ENCODE measurements at places on chromosomes 11 and 22.

GRCh38 chr11:93547773-93548172, 4.6 kb upstream of the SMCO4 start:
- no peak for DNase-seq

DNA sequence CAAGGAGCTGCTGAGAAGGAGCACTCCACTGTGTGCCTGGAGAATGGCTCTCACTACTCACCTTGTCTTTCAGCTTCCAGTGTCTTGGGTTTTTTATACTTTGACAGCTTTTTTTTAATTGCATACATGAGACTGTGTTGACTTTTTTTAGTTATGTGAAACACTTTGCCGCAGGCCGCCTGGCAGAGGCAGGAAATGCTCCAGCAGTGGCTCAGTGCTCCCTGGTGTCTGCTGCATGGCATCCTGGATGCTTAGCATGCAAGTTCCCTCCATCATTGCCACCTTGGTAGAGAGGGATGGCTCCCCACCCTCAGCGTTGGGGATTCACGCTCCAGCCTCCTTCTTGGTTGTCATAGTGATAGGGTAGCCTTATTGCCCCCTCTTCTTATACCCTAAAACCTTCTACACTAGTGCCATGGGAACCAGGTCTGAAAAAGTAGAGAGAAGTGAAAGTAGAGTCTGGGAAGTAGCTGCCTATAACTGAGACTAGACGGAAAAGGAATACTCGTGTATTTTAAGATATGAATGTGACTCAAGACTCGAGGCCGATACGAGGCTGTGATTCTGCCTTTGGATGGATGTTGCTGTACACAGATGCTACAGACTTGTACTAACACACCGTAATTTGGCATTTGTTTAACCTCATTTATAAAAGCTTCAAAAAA, 72.6 kb downstream of the NCAPD3 start:
- no peak for DNase-seq

GRCh38 chr11:41307296-41308080, 152.0 kb downstream of the LRRC4C start:
- no peak for DNase-seq

DNA sequence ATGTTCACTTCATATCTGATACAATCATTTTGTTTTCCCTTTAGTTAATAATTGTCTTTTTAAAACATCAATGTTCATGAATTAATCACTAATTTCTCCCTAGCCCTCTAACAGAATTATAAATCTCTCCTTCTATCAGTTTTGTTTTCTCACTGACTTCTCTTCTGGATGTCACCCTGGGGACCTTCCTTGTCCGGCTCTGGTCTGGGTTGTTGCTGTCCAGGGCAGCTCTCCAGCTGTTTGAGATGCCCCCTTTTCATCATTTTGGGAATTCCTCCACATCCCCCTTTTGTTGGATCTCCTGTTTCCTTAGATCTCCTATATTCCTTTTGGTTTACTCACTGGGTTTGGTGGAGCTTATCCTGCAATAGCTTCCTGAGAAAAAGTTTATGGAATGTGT, 35.6 kb upstream of the PSMA1 start:
- no peak for DNase-seq

DNA sequence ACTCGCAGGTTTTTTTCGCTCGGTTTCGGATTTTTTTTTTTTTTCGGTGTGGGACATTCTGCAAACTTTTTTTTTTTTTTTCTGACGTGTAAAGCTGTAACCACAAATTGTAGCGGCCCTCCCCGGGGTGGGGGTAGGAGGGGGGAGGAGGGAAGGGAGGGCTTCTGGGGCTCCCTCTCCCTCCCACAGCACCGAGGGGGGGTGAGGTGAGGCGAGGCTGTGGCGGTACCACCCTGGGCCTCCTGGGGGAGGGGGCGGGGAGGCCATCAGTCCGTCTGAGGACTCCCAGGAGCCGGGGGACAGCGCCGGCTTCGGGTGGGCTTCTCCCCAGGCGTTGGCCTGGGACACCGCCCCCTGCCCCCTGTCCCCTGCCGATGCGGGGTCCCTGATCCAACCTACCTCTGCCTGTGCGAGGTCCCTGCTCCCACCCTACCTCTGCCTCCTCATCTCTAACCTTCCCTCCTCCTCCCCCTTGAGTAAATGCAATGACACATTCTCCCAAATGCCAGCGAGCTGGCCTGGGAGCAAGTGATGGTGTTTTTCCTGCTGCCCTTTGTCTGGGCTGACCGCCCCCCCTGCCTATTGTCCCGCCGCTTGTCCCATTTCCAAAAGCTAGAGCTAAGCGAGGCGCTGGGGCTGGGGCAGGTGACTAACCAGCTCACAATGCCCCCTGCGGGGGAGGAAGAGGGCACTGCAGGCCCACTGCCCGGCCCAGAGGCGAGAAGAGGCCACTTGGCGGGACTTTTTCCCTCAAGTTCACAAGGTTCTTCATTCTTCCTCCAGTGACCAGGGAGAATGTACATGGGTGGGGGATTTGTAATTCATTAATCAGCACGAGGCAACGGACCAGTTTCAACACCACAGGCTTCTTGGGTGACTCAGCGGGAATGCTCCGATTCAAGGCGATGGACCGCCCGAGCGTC, 511 bp upstream of the CLCF1 start:
- peak; percentile 98 for DNase-seq

GRCh38 chr22:29269230-29269604, 1.1 kb downstream of the EWSR1 start:
- DNase-seq, result no peak

DNA sequence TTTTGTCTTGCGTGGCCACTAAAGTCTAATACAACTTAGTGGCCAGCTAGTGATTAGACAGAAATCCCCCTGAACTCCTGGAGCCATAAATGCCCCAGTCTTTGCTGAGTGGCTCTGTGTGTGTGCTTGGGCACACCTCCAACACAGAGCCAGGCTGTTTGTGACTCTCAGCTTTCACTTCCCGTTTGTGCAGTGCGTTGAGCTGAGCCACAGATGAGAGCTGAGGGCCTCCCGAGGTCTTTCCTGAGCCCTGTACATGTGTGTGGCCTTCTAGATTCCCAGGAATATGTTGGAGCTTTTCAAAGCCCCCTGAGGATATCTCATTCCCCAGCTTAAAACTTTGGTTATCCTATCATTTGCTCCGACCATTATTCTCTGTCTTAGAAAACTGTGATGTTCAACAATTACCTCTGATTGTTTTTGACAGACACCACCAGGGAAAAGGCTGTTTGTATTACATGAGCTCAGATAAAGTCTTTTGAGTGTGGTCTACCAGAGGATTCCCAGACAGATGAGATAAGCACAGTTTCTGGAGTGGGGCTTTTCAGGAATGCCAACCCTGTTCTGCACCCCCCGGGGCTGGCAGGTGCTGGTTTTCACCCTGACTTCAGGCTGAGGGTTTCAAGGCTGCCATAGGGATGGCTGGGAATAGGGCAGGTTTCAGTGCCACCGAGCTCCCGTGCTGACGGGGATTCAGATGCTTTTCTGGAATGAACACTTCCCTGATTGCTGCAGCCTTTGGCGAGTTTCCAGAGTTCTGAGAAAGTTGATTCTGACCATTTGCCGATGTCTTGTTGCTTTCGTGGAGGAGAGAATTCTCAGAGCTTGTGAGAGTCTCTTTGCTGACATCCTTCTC, 23.8 kb downstream of the IGHMBP2 start:
- no peak for DNase-seq

DNA sequence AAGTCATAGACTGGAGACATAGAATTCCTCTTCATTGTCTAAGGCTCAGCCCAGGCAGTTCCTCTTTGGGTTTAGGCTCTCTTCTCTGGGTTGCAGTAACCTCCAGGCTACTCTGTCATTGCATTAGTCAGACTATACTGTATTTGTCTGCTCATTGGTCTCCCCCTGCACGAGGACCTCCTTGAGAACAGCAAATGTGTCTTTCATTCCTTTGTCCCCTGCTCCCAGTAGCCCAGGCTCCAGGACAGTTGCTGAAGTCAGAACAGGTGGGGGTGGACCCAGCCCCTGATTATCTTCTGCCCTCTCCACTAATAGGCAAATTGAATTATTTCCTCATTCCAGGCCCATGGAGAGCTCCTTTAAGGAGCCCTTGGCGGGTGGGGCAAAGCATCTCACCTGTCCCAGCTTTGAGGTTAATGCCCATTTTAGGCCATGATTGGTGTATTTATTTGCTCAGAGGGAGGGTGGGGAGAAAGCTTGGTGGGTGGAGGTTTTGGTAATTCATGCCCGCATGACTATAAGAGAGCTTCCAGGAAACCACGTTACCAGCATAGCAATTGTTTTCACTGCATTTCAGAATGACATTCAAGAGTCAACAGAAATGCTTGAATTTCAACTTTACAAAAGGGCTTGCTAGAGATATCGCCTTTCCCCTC, 40.9 kb downstream of the NAV2 start:
- DNase-seq, result no peak

DNA sequence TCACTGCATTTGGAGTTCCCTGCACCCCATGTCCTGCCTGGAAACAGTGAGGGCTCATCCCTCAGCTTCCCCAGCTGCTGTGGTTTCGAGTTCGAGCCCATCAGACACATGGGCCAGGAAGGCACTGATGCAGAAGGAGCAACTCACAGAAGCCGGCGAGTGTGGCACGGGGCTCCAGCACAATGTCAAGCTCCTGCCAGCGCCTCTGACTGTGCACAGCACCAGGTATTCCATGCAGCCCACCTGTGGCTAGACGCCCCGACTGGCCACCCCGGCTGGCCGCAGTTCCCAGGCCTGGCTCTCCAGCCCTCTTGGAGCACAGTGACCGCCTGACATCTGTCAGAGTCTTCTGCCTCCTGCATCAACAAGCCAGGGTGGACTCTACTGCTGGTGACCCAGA, 419.4 kb downstream of the SHANK2 start:
- no peak for DNase-seq

DNA sequence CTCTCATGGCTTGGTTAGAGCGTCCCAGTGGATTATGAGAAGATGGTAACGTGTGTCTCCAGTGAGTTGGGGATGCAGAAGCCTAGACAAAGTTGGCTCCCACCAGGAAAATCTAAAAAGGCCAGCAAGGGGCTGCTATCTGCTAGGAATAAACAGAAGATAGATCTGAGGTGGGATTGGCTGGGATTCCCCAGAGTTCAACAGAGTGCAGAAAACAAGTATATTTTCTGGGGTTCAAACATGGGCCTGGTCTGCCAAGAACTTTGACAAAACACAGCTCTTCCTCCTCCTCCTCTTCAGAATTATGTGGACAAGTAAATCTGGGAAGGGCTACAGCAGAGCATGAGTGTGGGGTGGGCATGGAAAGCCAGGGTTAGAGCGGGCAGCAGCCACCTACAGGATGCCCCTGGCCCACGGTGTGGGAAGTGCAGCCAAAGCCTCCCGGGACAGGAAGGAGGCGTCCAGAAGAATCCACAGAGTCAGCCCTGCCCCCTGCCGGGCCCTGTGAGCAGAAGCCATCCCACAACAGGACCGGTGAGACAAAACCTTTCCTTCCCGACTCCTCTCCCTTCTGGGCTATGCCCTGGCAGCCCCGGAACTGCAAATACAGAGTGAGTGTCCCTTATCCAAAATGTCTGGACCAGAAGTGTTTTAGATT, 67.1 kb downstream of the CD82 start:
- no peak for DNase-seq

DNA sequence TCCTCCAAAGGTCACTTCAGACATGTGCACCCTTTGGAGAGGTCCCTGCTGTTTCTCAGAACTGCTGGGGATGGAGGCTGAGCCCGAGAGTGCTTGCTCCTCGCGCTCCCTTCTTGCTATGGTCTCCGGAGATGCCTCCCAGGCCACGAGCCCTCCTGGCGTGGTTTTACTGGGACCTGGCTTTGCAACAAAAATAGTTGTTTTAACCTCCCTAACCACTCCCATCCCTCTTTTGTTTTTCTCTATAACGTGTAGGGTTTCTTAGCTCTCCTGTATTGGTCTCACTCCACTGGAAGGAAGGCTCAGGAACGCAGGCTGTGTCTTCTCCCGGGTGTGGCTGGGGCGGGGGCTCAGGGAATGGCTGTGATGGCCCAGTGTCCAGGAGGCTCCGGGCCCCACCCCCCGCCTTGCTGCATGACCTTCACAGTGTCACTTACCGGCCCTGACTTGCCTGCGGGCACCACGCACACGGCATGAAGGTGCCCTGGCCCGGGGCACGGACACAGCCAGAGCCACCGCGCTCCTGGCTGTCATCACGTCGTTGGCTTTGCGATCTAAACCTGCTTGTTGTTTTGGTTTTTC, 5.6 kb downstream of the PTDSS2 start:
- DNase-seq, result no peak

DNA sequence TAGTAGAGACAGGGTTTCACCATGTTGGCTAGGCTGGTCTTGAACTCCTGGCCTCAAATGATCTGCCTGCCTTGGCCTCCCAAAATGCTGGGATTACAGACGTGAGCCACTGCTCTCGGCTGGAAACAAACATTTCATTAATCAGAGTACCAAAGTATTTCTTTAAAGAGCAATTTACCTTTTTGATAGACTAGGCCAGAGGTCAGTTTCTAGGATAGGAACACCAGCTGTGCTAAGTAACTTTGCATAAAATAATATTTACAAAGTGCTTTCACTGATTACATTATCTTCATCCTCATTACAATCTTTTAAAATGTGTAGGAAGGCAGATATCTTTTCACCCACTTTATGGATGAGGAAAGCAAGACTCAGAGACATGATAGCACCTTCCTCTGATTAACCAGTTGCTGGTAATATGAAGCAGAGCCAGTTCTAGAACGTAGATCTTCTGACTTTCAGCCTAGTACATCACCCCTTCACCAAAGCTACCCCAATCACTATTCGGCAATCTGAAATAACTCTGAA, 355.2 kb downstream of the SOX6 start:
- DNase-seq, result no peak

DNA sequence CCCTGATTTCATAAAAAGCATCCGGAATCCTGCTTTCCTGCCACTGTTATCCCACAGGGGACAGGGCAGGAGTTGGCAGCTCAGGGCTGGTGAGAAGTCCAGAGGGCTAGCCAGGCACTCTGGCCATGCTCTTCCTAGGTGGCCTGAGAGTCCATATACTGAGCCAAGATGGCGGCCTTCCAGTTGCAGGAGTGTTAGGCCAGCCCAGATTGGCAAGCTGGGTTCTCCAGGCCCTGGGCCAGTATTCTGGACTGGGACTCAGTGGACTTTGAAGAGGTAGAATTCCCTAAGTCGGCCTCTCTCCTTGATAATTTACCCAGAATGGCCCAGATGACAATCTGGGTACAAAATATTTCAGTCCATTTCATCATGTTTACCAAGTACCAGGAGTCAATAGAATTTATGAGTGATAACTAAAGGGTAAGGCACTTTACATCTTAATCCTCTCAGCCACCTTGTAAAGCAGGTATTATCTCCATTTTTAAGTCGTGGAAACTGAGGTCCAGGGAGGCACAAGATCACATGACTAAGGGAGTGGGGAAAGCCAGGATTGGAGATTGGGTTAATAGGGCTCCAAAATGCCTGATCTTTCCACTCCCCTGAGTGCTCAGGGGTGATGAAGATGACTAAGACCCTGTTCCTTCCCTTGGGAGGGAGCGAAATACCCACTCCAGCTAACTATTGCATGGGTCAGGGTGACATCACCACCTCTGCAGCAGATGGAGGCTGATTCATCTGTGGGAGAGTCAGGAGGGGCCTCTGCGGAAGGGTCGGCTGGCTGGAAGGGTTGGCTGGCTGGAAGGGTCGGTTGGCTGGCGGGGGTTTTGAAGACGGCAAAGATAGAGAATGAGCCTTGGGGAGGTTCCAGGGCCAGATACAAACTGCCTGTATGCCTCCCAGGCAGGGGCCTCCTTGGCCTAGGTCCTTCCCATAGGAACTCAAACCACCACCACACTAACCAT, 1.2 kb upstream of the MICALL1 start:
- peak; percentile 96 for DNase-seq

- no peak for DNase-seq
Observed at GRCh38 chr11:95245038-95245437, 14.0 kb upstream of the SESN3 start.

All from HFFc6 (cell line).